M059J (cell line): ENCODE measurements at places on chromosomes 7 and 10.

DNA sequence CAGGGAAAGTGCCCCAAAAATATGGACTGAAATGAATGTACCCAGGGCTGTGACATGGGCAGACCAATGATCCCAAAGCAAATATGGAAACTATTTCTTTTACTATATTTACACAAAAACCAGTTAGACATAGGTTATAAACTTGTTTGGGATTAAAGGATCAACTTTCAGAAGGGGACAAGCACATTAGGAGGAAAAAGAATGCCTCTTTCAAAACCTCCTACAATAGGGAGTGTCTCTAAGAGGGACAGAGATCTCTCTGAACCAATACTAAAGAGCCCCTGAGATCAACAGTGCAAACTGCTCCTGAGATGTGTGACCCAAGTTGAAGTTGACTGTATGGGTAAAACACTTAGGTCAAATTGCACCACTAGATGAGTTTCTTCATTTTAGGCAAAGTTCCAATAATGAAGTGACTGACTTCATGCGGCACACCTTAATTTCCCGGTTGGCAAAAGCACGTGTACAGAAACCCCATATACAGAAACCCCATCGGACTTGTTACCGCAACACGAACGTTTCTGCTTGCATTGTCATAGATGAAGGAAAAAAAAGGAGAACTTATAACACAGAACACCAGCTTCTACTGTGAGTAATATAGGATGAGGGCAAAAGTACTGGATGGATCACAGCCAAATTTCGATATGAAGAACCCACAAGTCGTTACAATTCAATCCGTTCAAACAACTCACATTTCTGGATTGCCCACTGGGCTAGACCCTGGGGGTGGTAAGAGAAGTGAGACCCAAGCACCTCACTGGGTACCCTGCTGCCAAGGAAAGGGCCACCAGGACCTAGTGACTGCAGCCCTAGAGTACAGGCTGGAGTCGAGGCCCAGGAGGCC, 4.3 kb downstream of the SVIL start:
- DNase-seq: no peak

GRCh38 chr10:25839683-25840082, 94.3 kb upstream of the MYO3A start:
- no peak for DNase-seq

DNA sequence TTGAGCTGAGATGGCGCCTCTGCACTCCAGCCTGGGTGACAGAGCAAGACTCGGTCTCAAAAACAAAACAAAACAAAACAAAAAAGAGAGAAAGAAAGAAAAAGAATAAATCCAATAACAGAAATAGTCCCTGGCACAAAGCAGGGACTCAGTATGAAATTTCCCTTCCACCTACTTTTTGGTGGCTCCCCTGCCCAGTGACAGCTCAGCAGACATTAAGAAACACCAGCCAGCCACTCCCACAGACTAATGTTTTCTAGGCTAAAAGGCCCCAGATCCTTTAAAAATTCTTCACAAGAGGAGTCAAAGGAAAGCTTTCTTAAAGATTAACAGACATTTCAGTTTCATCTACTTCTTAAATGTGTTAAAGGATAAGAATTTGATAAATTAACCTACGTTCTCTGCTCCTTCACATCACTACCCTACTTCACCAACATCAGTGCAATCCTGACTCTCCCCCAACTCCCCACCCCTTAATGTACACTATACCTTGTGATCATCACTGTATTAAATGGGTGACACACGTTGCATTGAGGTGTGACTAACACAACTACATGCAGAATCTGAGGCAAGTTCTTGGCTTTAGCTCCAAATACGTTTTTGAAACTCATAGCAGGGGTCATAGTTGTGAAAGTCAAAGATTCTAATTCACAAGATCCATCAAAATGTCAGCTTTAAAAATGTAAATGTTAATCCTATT, 114.5 kb upstream of the CAV2 start:
- no peak for DNase-seq

- DNase-seq: no peak
These were observed 260.4 kb downstream of the RELN start for GRCh38 chr7:103729026-103729425.

DNA sequence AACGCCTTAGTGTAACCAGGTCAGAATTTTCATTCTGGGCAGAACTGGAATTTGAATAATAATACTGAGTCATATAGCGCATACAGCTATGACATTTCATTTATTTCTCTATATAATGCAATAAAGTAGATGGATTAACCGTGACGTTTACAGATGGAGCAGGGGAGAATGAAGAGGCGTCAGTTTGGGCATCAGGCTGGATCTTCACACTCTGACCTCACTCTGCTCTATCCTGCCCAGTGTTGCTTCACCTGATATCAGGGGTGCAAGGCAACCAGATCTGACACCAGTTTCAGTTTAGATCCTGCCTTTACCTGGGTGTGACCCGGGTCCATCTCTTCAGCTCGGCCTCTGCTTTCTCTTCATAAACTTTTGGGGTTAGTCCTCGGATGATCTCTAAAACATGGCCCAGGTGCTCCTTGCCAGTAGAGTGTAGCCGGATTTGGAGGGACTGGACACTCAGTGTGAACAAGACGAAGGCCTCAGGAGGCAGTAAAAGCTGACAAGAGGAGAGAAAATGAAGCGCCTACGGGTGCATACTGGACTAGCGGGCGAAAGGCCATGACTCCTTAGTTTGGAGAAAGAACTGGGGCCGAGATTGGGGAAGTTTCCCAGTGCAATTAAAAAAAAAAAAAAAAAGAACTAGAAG, 1.4 kb upstream of the ZYX start:
- DNase-seq: no peak

DNA sequence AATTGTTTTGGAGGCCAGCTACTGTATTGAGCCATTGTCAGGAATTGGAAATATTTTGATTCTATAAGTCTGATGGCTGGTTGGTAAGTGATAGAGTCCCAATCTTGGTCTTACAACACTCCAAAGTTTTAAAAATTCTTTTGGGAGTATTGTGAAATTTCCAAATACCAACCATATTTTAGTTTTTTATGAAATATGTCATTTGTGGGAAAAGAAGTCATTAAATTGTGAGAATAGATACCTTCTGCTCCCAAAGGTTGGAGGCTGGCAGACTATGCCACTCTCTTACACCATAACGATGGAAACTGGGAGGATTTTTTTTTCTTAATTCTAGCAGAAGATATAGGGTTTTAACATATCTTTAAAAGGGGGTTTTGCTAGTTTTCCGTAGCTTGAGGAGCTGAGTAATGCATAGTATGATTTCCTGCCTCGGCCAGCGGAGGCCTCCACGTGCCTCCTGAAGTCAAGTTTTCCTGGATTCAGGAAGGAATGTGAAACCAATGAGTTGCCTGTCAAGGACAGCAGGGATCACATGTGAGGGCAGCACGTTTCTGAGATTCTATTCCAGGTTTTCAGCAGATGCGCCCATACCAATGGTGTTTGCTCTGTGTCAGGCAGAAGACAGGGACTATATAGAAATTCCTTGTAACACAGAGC, 92.2 kb upstream of the LAMB4 start:
- DNase-seq: no peak

DNA sequence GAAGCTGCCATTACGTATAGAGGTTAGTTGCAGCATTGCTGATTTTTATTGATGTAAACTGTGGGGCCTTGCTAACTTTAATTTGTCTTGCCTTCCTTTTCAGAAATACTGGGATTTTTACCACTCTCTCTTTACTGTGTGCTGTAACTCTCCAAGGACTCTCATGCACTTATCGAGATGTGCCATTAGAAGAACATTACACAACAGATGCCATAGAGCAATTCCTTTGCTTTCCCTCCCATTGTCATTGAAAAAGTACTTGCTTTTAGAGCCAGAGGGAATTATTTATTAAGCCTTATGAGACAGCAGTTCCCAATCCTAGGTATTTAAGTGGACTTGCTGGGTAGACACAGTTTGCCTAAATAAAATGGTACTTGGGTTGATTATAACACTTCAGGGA, 51.7 kb downstream of the ASB4 start:
- no peak for DNase-seq

DNA sequence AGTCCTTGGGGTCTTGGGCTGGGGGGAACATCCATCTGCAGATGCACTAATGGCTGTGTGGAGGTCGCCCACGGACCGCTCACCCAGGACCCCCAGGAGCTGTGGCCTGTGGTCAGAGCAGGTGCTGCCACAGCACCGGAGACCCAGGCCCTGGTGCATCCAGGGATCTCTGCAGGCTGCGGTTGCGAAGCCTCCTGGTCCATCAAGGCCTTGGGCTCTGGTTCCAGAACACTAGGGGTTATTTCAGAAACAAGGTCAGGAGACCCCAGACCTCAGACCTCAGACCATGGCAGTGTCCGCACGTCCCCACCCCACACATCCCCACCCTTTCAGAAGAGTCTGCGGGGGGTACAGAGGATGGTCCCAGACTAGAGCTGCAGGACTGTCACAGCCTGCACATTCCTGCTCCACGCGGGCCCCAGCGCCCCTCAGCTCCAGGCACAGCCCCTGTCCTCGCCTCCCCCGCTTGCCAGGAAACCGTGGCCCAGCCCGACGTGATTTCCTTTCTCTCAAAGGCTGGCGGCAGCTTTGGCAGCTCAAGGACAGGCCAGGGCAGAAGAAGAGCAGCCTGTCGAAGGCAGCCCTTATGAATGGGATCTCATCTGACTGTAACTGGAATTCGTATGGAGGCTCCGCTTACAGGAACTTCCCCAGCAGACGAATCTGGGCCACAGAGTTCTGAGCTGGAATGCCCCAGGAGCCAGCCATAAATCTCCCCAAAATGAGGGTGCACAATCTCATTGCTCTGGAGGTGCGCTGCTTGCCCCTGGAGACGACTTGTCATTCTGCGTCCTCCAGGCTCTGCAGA, 136.2 kb upstream of the RET start:
- DNase-seq: no peak

DNA sequence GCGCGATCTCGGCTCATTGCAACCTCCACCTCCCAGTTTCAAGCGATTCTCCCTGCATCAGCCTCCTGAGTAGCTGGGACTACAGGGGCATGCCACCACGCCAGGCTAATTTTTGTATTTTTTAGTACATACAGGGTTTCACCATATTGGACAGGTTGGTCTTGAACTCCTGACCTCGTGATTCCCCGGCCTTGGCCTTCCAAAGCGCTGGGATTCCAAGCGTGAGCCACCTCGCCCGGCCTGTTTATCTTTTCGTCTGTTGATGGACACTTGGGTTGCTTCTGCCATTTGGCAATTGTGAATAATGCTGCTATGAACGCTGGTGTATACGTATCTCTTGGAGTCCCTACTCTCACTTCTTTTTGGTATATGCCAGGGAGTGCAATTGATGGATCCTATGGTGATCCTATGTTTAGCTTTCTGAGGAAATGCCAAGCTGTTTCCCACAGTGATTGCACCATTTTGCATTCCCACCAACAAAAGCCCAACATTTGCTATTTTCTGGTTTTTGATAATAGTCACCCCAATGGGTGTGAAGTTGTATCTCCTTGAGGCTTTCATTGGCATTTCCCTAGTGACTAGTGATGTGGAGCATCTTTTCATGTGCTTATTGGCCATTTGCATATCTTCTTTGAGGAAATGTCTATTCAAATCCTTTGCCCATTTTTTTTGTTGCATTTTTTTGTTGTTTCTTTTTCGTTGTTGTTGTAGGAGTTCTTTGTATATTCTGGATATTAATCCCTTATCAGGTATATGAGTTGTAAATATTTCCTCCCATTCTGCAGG, 3.5 kb downstream of the ANTXRL start:
- no peak for DNase-seq

- DNase-seq: peak; percentile 12
These were observed 82.5 kb upstream of the CREB5 start for GRCh38 chr7:28329661-28330363.

DNA sequence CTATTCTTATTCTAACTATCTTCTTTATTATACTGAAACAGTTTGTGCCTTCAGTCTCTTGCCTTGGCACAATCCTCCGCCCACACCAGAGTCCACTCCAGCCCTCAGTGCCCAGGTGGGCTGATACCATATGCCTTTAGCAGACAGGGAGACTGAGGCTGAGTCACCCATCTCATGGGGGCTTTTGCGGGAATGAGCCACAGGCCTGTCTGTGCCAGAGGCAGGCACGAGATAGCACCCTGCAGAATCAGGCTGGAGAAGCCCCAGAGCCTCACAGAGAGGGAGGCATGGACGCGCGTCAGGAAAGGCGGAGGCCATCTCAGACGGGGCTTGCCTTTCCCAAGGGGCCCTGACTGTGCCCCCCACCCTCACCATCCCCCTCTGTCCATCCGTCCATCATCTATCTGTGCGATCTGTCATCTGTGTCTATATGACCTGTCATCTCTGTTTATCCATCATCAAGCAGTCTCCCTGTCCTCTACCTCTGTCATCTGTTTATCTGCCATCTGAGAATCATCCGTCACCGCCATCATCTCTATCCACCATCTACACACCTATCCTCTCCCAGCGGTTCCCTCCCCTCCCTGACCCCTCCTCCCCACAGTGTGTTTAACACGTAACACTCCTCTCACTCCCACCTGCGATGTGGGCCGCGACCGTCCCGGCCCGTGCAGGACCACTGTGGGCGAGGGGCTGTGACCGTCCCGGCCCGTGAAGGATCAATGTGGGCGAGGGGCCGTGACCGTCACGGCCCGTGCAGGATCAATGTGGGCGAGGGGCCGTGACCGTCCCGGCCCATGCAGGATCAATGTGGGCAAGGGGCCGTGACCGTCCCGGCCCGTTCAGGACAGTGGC, 7.3 kb upstream of the ADAP1 start:
- no peak for DNase-seq

GRCh38 chr10:77244286-77244685, 393.3 kb downstream of the KCNMA1 start:
- DNase-seq: no peak

DNA sequence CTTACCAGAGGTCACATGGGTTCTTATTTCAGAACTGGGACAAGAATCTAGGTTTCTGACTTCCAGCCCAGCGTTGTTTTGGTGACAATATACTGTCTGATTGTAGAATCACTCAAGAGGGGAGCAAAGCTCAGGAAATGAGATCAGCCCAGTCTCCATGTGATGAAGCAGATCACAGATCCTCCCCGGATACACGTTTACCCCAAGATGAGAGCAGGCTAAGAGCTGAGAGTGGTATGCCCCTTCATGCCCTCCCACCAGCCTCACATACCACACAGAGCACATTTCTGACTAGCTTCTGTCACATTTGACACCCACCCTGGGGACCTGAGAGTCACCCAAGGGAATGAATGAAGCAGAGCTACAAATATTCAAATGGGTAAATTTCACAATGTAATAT, 27.1 kb upstream of the PRKCQ start:
- no peak for DNase-seq

- DNase-seq: no peak
These were observed 37.7 kb downstream of the CDK13 start for GRCh38 chr7:39987641-39988347.

DNA sequence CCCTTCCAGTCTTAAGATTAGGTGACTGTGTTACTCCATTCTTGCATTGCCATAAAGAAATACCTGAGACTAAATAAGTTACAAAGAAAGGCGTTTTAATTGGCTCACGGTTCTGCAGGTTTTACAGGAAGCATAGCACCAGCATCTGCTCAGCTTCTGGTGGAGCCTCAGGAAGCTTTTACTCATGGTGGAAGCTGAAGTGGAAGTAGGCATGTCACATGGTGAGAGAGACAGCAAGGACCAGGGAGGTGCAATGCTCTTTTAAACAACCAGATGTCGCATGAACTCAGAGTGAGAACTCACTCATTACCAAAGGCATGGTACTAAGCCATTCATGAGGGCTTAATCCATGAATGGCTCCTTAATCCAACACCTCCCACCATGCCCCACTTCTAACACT, 34.0 kb upstream of the TMEM273 start:
- no peak for DNase-seq

- no peak for DNase-seq
These were observed 13.1 kb downstream of the GPER1 start for GRCh38 chr7:1100834-1101562.

- DNase-seq: no peak
These were observed 4.0 kb upstream of the AQP1 start for GRCh38 chr7:30907527-30908267.
